GM12878 (cell line): ENCODE measurements at places on chromosomes 3 and 15. TPM values are rescaled to one million over a fixed set of nuclear protein-coding genes. Genes with fewer than 3 reads are reported as not detected.

NPAP1 gene
- not detected in 2 replicates for total RNA-seq

DNA sequence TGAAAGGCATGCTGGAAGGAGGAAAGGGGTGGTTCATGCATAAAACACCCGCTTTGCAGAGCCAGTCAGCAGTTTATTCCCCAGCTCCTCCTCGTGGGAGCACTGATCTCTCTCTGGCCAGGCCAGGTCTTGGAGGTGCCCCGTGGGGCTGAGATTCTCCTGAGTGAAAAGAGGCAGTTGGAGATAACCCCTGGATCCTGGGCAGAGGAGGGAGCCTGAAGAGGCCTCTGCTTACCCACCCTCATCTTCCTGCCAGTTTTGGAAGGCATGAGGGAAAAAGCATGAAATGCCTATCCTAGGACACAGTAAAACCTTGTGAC, 108.3 kb downstream of the SEMA5B start:
- peaks cover 2% of the 10 kb centered on the region; the same call in 1 of the 2 replicates for H3K4me1 ChIP-seq
- H3K36me3 ChIP-seq = no peaks in the 10 kb centered on the region
- DNase-seq = no peak
- peaks cover 5% of the 10 kb centered on the region for H3K27me3 ChIP-seq

GRCh38 chr3:66302288-66302687, 81.5 kb downstream of the SLC25A26 start:
- H3K4me3 ChIP-seq = no peak overlapping the region
- peaks cover 20% of the 10 kb centered on the region for H3K4me1 ChIP-seq
- H3K27me3 ChIP-seq = no peaks in the 10 kb centered on the region
- H3K36me3 ChIP-seq = no peaks in the 10 kb centered on the region
- H3K27ac ChIP-seq = no peak overlapping the region
- no peak for DNase-seq

DNA sequence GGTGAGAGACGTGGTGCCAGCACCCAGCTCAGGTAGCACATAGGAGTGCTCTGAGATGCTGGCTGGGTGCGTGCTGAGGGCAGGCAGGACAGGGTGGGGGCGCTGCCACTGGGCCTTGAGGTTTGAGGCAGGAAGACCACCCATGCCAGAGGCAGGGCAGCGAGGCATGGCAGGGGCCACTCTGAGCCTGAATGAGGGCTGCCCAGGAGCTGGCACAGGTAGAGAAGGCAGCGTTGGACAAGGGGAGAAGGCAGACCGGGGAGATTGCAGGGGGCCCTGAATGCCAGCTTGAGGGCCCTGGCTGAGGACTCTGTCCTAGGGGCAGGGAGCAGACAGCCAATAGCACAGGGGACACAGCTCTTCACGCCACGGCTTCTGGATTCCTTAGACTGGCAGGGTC, 50.2 kb downstream of the ADAMTS7 start:
- no peaks in the 10 kb centered on the region for H3K27me3 ChIP-seq
- DNase-seq = no peak
- H3K4me3 ChIP-seq = no peak overlapping the region

DNA sequence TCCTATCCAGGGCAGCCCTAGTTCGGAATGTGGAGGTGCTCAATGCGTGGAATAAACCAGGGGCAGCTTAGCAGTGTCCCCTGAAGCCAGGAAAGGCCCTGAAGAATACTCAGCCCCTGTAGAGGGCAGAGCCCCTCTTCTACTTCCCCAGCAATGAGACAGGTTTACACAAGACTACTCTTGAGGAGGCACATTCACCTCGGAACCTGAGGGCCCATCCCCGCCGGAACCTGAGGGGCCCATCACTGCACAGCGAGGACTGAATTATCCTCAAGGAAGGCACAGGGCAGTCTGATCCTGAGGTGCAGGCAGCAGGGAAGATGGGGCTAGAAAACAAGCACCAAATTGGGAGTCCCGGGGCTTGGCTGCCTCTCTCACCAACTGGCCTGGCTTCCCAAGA, 22.2 kb downstream of the CCDC13 start:
- H3K4me3 ChIP-seq = no peak overlapping the region
- no peaks in the 10 kb centered on the region for H3K36me3 ChIP-seq
- no peaks in the 10 kb centered on the region for H3K4me1 ChIP-seq
- no peak overlapping the region for H3K27ac ChIP-seq

DNA sequence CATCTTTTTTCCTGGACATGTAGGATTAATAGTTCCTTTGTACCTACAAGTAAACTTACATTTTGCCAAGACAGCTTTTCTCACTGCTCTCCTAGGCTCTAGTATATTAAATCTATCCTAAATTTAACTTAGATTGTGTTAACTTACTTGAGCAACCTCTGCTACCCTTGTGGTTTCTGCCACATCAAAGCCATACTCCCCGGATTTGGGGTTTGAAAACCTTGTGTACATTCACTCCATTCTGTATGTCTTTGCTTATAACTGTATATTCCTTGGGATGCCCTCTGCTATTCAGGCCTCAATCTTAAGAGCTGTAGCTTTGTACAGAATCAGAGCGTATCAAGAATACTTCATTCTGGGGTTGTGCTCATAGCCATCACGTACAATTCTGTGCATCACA, 60.4 kb downstream of the ARIH1 start:
- H3K27me3 ChIP-seq = no peaks in the 10 kb centered on the region
- no peak for DNase-seq
- H3K4me3 ChIP-seq = no peak overlapping the region
- H3K36me3 ChIP-seq = no peaks in the 10 kb centered on the region

- H3K27me3 ChIP-seq = no peaks in the 10 kb centered on the region
- no peaks in the 10 kb centered on the region for H3K4me1 ChIP-seq
- DNase-seq = no peak
- H3K27ac ChIP-seq = no peak overlapping the region
- no peak overlapping the region for H3K4me3 ChIP-seq
- no peaks in the 10 kb centered on the region for H3K36me3 ChIP-seq
These were observed 474.4 kb upstream of the AGTR1 start for GRCh38 chr3:148223266-148223665.

AGTR1 gene
- total RNA-seq = not detected in 2 replicates

ISL2 gene
- 0.26 TPM in 1 of 2 replicates, not detected in the other for total RNA-seq

DNA sequence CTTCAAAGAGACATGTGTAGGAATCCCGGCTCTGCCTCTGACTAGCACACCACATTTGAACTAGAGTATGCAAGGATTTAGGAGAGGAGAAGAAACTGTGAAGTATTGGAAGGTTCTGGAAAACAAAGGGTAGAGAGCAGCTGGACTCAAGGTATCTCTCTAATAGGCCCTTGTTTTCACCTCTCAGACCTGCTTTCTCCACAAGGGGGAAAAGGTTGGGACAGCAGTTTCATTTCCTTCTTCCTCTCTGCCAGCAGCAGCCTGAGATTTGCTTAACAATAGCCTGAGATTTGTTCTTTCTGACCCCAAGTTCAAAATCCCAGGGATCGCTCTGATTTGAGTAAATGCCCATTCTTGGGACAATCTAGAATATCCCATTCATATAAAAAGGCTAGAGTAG, 430.6 kb upstream of the MCTP2 start:
- no peaks in the 10 kb centered on the region for H3K4me1 ChIP-seq
- DNase-seq = no peak
- H3K4me3 ChIP-seq = no peak overlapping the region
- H3K27ac ChIP-seq = no peak overlapping the region
- no peaks in the 10 kb centered on the region for H3K36me3 ChIP-seq

DNA sequence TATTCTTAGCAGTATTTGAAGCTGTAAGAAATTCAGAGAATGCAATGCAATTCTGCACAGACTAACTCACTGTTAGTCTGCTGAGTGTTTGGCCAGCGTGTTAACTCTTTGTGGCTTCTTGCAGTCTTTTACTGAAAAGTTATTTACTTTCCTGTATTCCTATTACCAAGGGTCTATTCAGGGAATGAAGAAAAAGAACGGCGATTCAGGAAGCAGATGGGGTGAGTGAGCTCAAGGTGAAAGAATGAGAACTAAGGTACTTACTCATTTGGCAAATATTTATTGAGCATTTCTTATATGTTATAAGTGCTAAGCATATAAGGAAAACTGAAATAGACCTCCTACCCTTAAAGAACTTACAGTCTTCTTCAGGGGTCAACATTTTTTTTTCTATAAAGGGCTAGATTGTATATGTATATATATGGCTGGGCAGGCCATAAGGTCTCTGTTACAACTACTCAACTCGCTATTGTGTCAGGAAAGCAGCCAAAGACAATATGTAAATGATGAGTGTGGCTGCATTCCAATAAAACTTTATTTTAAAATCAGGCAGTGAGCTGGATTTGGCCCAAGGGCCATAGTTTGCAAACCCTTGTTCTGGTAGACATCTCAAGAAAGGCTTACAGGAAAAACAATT, 271.9 kb upstream of the GADL1 start:
- H3K36me3 ChIP-seq = no peaks in the 10 kb centered on the region
- no peak for DNase-seq
- no peak overlapping the region for H3K27ac ChIP-seq
- no peaks in the 10 kb centered on the region for H3K27me3 ChIP-seq
- H3K4me3 ChIP-seq = no peak overlapping the region

DNA sequence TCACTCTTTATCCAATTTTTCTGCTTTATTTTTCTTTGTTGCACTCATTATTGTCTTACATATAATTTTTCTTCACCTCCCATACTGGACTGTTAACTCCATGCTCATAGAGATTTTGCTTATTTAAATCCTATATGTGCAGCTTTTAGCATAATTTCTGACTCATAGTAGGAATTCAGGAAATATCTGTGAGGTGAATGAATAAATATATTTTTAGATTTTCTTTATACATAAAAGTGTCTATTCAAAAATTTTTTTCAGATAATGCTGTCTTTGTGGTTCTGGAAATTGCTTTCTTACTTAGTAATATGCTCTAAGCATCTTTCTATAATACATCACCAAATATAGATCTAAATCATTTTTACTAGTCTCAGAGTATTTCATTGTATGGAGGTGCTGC, 191.8 kb upstream of the SUCLG2 start:
- H3K4me1 ChIP-seq = no peaks in the 10 kb centered on the region
- H3K36me3 ChIP-seq = no peaks in the 10 kb centered on the region
- DNase-seq = no peak
- no peaks in the 10 kb centered on the region for H3K27me3 ChIP-seq
- no peak overlapping the region for H3K27ac ChIP-seq

DNA sequence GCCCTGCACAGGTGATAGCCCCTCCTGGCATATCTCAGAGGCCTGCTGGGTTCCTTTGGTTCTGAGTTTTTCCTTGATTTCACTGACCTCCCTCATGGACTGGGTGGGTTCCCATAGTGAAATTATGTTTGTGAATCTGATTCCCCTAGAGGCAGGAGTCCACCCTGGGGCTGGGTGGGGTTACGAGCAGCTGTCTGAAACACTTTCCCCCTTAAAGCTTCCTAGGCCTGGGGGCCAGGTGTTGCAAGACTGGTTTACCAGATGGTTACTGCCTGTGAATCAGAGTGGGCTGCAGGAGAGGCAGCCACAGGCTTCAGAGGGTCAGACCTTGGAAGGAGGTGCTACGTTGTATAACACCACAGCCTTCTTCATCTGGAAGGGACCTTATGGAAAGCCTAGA, 34.3 kb downstream of the IL20RB start:
- no peaks in the 10 kb centered on the region for H3K36me3 ChIP-seq
- DNase-seq = no peak
- H3K27me3 ChIP-seq = no peaks in the 10 kb centered on the region
- H3K27ac ChIP-seq = no peak overlapping the region
- H3K4me3 ChIP-seq = no peak overlapping the region
- no peaks in the 10 kb centered on the region for H3K4me1 ChIP-seq

GRCh38 chr15:87860743-87861142, 395.8 kb downstream of the NTRK3 start:
- no peak overlapping the region for H3K27ac ChIP-seq
- H3K4me3 ChIP-seq = no peak overlapping the region
- H3K4me1 ChIP-seq = no peaks in the 10 kb centered on the region
- H3K27me3 ChIP-seq = no peaks in the 10 kb centered on the region

DNA sequence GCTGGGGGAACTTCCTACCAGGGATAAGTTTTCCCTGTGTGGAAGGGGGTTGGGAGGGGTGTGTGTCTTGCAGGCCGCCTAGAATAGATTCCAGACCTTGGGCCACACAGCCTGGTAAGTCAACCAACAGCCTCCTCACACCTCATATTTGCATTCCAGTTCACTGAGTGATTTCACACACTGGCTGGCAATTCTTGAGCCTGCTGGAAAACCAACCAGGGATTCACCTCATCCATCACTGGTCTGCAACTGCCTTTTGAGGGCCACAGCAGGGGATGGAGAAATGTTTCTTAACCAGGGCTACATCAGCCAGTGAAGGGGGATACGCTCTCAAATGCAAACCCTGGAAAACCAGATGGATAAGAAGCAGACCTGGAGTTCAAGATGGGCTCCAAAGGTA, 2.0 kb downstream of the FSTL1 start:
- peaks cover 17% of the 10 kb centered on the region for H3K27me3 ChIP-seq
- H3K27ac ChIP-seq = no peak overlapping the region
- H3K4me3 ChIP-seq = no peak overlapping the region
- no peaks in the 10 kb centered on the region for H3K36me3 ChIP-seq
- no peaks in the 10 kb centered on the region for H3K4me1 ChIP-seq

MYH15 gene
- 0.05 and 0.13 TPM in 2 replicates for total RNA-seq

DNA sequence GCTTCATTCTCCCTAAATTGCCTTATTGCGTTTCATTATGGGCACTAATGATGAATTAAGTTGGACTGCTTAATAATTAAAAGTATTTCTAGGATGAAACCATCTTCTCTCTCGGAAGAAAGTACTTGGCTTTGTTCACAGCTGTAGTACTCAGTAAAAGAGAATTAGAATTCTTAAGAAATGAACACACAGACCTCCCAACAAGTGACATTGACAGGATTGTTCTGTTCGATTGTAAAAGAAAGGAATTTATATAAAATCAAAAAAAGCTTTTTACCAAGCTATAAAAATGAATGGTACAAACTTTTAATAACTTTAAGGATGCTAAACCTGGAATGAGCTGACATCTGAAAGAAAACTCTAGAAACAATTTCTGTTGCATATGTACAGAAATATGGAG, 416.4 kb upstream of the THRB start:
- H3K4me1 ChIP-seq = no peaks in the 10 kb centered on the region
- no peak overlapping the region for H3K27ac ChIP-seq

PTPRG gene
- total RNA-seq = 3.0 and 3.2 TPM in 2 replicates

NOX5 gene
- not detected in 2 replicates for total RNA-seq

DNA sequence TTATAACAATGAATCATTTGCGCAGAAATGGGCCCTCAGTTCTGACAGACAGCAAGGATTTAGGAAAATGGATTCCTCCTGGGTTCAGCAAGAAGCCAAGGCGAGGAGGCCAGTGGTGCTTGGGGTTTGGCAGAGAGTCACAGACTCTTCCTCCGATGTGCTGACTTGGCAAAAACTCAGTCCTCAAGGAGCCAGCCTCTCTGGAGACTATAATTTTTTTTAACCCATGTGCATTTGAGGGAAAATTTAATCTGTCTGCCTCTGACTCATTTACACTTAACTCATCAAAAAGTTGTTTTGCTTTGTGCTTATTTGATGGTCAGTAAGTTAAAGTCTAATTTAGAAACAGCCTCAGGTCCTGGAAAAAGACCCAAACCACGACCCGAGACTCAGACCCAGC, 34.2 kb upstream of the SLC24A5 start:
- H3K27me3 ChIP-seq = no peaks in the 10 kb centered on the region
- no peak for DNase-seq
- H3K36me3 ChIP-seq = no peaks in the 10 kb centered on the region
- no peak overlapping the region for H3K27ac ChIP-seq
- no peaks in the 10 kb centered on the region for H3K4me1 ChIP-seq
- no peak overlapping the region for H3K4me3 ChIP-seq
